ENCODE measurements at places on chromosomes 6 and 20. TPM values are rescaled to one million over a fixed set of nuclear protein-coding genes. Genes with fewer than 3 reads are reported as not detected.

The E2F3 gene
- total RNA-seq = 8.5 TPM

The BACH2 gene
- 6.2 TPM for total RNA-seq

GRCh38 chr6:14671261-14671681 lies 553.7 kb downstream of the CD83 start:
- no peak overlapping the region for H3K4me3 ChIP-seq
- H3K27ac ChIP-seq = no peak overlapping the region
- H3K36me3 ChIP-seq = no peaks in the 10 kb centered on the region
- no peak for DNase-seq

DNA sequence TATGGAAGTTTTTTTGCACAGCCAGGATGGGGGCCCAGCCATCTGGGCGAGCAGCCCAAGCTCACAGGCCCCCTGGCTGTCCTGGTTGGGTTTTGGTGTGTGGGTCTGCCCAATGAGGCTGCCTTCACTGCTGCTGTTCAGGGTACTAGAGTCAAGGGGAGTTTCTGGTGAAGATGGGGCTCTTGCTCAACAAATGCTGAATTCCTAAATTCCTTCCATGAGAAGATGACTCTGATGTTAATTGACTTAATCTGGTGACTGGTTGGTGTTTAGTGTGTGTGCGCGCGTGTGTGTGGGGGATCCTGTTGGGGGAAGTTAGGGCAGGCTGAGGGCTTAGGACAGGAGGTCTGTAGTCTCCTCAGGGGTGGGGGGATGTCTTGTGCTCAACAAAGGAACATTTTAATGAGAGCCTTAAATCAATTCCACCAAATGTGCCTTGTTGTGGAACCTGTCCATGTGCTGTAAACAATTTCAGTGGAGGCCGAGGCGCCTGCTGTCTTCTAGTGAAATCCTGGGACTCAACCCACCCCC lies 1.9 kb downstream of the PTK7 start:
- H3K36me3 ChIP-seq = no peaks in the 10 kb centered on the region
- H3K27me3 ChIP-seq = no peaks in the 10 kb centered on the region
- peaks cover 3% of the 10 kb centered on the region for H3K4me1 ChIP-seq
- DNase-seq = no peak
- H3K4me3 ChIP-seq = peak overlapping the region; percentile 85
- H3K27ac ChIP-seq = peak overlapping the region; percentile 82

DNA sequence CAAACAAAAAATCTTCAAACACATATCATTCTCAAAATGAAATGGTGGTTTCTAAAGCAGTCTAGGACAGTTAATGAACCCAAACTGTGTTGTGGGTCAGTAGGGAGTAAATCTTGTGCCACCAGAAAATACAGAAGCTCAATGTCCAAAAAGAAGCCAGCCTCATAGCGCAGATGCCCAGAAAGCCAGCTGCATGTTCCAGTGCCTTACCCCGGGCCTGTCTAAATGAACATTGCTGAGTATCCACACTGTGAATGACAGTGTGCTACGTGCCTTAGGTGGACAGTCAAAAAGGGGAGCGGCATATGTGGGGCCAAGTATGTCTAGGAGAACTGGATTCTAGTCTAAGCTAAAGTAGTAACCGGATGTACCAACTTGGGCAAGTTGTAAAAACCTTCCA lies 10.9 kb downstream of the FYN start:
- H3K36me3 ChIP-seq = no peaks in the 10 kb centered on the region
- H3K27ac ChIP-seq = no peak overlapping the region
- H3K4me3 ChIP-seq = no peak overlapping the region
- H3K27me3 ChIP-seq = no peaks in the 10 kb centered on the region
- DNase-seq = no peak
- H3K4me1 ChIP-seq = no peaks in the 10 kb centered on the region
